ENCODE measurements at places on chromosomes 2 and 18. TPM values are rescaled to one million over a fixed set of nuclear protein-coding genes. Genes with fewer than 3 reads are reported as not detected.

MMADHC gene
- total RNA-seq, result 139 TPM

SALL3 gene
- 2.2 TPM for total RNA-seq

CHRND gene
- not detected for total RNA-seq

SULT1C4 gene
- not detected for total RNA-seq

LRRTM1 gene
- total RNA-seq, result not detected

SERPINB4 gene
- total RNA-seq, result not detected

CXCR4 gene
- total RNA-seq, result 3.2 TPM

TEKT4 gene
- not detected for total RNA-seq

SH3BP4 gene
- total RNA-seq, result 31.1 TPM

CD207 gene
- total RNA-seq, result not detected

GPR39 gene
- 0.90 TPM for total RNA-seq

PSMA8 gene
- total RNA-seq, result not detected

IL18R1 gene
- 4.5 TPM for total RNA-seq

TMEM198 gene
- 5.4 TPM for total RNA-seq

G6PC2 gene
- total RNA-seq, result not detected

CTIF gene
- total RNA-seq, result 60.8 TPM
